SW480 (cell line): ENCODE measurements at places on chromosomes 2 and 18.

- peak; percentile 65 for DNase-seq
Measured at GRCh38 chr2:90069290-90069894, 1377.9 kb downstream of the RPIA start.

- no peak for DNase-seq
Measured at GRCh38 chr2:162782138-162782537, 56.4 kb downstream of the KCNH7 start.

DNA sequence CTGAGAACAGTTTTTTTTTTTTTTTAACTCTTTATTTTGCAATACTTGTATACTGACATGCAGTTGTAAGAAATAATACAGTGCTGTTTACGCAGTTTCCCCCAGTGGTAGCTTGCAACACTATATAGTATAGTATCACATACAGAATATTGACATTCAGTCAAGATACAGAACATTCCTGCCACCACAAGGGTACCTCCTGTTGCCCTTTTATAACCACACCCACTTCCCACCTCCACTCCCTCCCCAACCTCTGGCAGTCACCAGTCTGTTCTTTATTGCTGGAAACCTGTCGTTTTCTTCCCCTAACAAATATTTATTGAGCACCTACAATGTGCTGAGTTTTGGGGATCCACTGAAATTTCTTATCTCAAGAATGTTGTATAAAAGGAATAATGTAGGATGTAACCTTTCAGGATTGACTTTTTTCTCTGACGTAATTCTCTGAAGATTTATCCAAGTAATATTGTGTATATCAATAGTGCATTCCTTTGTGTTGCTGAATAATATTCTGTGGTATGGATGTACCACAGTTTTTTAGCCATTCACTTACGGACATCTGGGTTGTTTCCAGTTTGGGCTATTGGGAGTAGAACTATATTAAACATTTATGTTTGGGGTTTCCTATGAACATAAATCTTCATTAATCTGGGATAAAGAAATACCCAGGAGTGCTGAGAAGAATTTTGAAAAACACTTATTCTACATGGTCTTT lies 51.4 kb upstream of the EML6 start:
- no peak for DNase-seq

DNA sequence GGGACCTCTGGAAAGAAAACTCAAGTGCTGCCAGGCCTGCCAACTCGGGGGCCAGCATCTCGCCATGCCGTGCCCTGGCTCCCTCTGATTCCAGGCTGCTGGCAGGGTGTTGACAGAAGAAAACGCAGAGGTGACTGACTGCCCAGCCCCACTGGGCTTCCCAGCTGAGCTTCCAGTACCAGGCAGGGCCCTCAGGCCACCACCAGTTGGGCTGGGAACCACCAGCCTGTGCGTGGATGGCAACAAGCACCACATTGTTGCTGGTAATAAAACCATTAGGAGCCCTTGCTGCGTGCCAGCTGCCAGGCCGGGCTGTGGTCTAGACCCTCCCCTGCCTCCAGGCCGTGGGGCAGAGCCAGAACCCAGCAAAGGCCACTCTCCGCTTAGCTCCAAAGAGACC lies 9.2 kb downstream of the DNMT3A start:
- peak; percentile 47 for DNase-seq

DNA sequence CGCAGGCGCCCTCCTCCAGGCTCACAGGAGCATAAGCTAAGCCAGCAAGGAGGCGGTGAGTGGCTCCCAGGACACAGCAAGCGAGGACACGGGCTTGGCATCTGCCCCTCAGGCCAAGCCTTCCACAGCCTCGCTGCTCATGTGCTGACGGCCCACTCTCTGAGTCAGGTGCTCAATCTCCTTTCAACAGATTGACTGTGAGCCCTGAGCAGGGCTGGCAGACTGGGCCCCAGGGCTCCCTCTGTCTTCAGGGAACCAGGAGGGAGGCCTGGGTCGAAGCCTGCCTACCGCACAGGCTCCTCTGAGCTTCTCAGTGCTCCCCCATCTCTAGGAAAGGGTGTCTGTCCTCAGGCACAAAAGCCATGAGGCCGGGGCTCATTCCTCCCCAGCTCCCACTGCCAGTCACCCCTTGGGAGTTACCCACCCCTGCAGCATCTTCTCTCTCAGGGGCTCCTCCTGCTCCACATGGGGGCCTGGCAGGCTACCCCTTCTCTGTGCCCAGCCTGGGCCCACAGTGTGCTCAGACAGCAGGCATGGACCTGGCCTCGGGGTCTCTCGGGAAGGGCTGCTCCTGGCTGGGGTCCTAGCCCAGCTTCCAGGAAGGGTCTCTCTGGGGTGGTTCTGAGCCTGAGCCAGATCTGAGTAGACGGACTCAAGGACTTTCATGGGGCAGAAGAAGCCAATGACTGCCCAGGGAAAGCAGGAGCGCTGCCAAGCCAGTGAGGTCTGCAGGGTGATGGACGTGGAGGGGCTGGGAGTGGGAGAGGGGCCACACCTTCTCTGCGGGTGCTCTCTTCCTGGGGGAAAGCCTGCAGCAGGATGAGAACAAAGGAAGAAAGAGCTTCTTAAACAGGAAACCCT lies 138.0 kb upstream of the GPC1 start:
- no peak for DNase-seq

DNA sequence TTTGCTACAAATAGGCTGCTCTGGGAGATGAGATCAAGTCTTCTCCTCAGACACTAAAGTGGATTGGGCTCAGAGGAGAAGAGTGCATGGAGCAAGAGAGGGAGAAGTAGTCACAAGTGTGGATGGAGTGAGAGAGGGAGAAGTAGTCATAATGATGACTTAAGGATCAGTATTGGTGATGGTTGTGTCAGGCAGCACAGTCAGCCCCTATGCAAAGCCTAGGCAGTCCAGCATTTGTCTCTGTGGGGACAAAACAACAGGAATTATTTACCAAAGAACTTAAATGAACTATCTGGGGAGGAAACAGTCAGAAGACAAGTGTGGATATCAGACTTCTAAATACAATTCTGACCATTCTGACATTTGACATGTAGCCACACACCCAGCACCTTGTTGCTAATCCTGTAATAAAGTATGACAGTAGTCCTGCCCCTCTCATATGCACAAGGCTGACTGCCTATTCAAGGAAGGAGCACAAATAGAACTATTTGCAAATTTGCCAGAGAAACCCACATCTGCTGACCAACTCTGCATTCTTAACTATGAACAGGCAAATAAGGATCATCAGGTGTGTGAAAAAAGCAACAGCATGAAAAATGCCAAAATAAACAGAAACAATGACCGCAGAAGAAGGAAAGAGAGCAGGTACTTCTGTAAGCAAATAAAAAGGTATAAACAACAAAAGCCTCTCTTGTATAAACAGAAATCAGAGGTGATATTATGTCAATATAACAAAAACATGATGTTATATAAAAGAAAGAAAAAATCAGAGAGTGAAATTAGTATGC lies 1597.9 kb upstream of the ACVR2A start:
- DNase-seq, result no peak

- DNase-seq, result no peak
Measured at GRCh38 chr2:164220265-164220664, 401.0 kb downstream of the GRB14 start.

DNA sequence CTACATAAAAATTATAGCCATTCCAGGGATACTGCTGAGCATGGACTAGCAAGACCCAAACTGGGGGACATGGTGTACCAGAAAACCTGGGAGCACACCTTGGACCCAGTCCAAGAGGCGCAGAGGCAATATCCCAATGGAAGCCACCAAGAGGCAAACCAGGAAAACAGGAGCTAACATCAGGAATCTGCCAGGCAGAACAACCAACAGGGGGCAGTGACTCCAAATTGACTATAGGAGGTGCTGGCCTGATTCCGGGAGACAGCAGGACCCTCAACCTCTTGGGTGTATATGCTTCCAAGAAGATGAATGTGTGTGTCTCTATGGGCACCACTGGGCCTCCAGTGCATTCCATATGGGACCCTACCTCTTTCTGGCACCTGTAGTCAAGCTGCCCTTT lies 172.7 kb upstream of the ARL4C start:
- DNase-seq, result no peak

DNA sequence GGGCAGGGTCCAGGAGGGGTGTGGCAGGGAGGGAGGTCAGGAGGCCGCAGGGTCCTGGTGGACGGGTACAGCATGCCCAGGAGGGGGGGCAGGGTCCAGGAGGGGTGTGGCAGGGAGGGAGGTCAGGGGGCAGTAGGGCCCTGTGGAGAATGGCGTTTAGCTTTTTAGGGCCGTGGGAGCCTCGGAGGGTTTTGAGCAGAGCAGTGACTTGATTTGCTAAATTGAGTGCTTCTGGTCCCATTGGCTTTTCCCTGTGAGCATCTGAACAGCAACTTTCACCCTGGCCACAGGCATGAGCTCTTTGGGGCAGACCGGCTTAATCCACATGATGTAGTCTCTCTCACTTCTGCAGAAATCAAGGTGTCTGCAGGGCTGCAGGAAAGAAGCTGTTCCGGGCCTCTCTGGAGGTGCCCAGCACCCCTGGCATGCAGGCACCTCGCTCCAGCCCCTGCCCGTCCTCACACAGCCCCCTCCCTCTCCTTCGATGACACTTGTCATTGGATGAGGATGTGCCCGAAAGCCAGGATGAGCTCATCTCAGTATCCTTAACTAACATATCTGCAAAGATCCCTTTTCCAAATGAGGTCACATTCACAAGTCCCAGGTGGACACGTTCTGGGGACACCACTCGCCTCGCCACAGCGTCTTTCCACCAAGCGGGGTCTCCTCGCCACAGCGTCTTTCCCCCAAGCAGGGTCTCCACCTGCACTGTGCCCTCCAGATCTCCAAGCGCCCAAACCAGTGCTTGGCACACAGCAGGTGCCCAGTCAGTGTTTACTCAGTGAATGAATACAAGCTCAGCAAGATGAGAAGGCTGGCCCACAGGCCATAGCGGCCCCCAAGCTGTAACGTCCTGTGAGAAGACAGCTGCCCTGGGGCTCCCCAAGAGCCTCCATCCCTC lies 94.0 kb downstream of the NDUFA10 start:
- no peak for DNase-seq

GRCh38 chr2:213175673-213176247 lies 24.3 kb upstream of the IKZF2 start:
- DNase-seq, result no peak

- no peak for DNase-seq
Measured at GRCh38 chr2:121900391-121900790, 144.9 kb downstream of the TSN start.

- DNase-seq, result no peak
Measured at GRCh38 chr2:156065912-156066311, 266.6 kb downstream of the NR4A2 start.

- peak; percentile 75 for DNase-seq
Measured at GRCh38 chr2:54708584-54709335, 14.7 kb upstream of the EML6 start.

GRCh38 chr2:120936476-120937334 lies 201.0 kb downstream of the GLI2 start:
- DNase-seq, result no peak

- DNase-seq, result no peak
Measured at GRCh38 chr2:51595836-51596235, 563.9 kb upstream of the NRXN1 start.

DNA sequence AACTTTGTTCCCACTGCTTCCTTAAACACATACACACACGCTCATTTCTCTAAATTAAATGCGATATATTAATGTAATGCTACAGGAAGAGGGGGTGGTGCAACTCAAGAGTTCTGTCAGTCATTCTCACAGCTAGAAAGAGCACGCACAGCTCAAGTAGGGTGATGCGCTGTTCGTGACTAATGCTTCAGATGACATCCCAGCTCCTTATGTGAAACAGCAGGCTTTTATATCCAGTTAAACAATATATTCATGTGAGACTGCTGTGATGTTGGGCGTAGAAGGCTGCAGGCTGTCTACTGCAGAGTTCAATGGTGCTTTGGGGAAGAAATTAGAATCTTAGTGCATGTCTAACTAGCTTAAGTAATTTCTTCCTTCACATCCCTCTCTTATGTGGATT lies 912.6 kb upstream of the FSHR start:
- DNase-seq, result no peak

GRCh38 chr2:102197389-102198137 lies 10.7 kb downstream of the IL1RL2 start:
- DNase-seq, result no peak

GRCh38 chr2:222941510-222942032 lies 80.7 kb downstream of the ACSL3 start:
- no peak for DNase-seq

- no peak for DNase-seq
Measured at GRCh38 chr2:187310701-187311100, 137.4 kb downstream of the CALCRL start.

- DNase-seq, result no peak
Measured at GRCh38 chr2:9397201-9397600, 26.1 kb downstream of the ITGB1BP1 start.

GRCh38 chr18:11511434-11512095 lies 97.8 kb upstream of the SLC35G4 start:
- no peak for DNase-seq

- no peak for DNase-seq
Measured at GRCh38 chr2:15894481-15895144, 45.7 kb upstream of the MYCN start.

DNA sequence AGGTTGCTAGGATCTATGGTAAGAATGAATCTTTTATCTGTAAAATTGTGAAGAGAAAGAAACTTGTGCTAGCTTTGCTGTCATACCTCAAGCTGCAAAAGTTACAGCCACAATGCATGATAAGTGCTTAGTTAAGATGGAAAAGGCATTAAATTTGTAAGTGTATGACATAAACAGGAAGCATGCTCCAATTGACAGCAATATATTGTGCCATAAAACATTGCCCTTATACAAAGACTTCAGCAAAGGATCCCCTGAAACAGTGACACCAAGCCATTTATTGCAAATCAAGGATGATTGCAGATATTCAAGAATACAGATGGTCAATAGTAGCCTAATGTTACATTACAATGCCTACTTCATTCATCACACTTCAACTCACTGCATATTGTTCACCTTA lies 283.1 kb downstream of the CPS1 start:
- DNase-seq, result no peak

GRCh38 chr2:85799215-85799956 lies 45.6 kb downstream of the ATOH8 start:
- DNase-seq, result peak; percentile 76

DNA sequence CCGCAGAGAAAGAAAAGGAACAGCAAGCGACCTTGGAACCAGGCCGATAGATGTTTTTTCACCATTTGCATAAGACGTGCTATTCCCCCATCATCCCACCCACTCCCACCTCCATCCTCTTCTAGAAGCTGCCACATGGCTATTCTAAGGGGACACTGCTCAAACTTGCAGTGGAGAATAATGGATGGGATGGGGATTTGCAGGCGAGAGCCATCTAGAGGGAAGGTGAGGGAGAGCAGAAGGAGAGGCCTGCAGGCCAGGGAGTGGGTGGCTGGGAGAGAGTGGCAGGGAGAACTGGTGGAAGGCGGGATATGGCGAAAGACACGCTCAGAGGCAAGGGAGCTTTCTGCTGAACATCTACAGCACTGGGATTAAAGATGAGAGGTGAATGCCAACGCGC lies 84.9 kb downstream of the MAPK4 start:
- peak; percentile 8 for DNase-seq

- no peak for DNase-seq
Measured at GRCh38 chr2:56473524-56473923, 289.7 kb downstream of the CCDC85A start.

DNA sequence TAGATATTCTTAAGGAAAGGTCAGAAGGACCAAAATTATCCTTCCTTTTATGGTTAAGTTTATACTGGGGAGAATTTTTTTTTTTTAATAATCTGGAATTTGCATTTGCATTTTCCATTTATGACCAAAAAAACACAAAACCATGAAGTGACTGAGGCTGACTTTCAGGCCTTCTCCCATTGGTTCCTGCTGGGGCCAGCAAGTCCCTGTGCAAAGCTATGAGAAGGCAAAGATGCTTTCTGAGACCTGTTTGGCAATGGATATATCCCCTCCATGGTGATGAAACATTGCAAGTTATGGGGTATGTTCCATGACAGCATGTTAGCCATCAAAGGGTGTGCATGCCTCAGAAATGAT lies 60.8 kb downstream of the KIAA2012 start:
- no peak for DNase-seq

GRCh38 chr2:84704505-84705244 lies 176.2 kb downstream of the TRABD2A start:
- DNase-seq, result no peak
